Ureter (tissue), 1 donor: ENCODE measurements at places on chromosomes 6 and 20. TPM values are rescaled to one million over a fixed set of nuclear protein-coding genes. Genes with fewer than 3 reads are reported as not detected.

DNA sequence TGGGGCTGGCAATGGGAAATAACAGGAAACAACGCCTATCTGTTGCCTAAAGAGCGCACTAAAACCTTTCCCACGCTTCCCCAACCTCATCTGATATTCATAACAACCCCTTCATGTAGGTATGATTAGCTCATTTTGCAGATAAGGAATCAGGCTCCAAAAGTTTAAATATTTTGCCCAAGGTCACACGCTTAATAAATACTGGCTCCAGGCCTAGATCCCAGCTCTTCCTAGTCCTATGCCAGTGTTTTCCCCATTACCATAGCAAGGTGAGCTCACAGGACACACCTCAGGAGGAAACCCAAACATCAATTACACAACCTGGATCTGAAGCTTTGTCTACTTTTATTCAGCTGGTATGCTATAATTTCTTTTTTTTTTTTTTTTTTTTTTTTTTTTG, 19.6 kb downstream of the MBOAT1 start:
- no peak for DNase-seq

DNA sequence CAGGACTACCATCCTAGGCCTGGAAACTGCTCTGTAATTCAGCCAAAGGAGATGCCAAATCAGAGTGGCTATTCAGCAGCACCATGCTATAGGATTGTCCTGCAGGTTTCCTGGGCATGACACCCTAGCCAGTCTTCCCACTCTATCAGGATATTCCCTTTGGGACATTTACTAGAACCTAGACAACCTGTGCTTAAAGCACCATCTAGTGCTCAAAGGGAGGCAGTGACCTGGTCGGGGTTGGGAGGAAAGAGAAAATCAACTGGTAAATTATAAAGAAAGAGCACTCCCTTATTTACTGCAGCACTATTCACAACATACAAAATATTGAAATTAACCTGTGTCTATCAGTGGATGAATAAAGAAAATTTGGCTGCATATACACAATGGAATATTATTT, 67.2 kb upstream of the SMLR1 start:
- DNase-seq = no peak

GRCh38 chr6:45522486-45522885, 144.8 kb upstream of the SUPT3H start:
- DNase-seq = no peak

- DNase-seq = no peak
Observed at GRCh38 chr6:35724471-35724870, 12.4 kb upstream of the ARMC12 start.

LY6G6F gene
- total RNA-seq = not detected

PRICKLE4 gene
- 14.2 TPM for total RNA-seq

DNA sequence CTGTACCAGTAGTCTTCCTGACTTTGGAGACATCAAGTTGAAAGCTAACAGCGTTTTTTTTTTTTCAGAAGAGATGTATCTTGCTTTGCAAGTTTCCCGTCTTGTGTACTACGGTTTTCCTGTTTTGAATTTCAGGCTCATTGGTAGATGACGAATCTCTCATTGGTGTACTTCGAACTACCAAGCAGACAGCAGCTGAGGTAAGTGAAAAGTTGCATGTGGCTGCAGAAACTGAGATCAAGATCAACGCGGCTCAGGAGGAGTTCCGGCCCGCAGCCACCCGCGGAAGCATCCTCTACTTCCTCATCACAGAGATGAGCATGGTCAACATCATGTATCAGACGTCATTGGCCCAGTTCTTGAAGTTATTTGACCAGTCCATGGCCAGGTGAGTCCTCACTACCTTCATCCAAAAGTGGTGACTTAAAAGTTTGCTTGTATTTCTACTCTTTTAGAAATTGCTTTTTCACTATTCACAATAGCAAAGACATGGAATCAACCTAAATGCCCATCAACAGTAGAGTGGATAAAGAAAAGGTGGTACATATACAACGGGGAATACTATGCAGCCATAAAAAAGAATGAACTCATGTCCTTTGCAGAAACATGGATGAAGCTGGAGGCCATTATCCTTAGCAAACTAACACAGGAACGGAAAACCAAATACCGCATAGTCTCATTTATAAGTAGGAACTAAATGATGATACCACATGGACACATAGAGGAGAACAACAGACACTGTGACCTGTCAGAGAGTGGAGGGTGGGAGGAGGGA, 110.6 kb upstream of the GLP1R start:
- no peak for DNase-seq

SLC22A23 gene
- 42.4 TPM for total RNA-seq

SNAP91 gene
- 0.83 TPM for total RNA-seq
